ENCODE measurements at places on chromosomes 16 and 17.

GRCh38 chr17:39360537-39360936 is 40.9 kb downstream of the FBXL20 start:
- DNase-seq, result no peak
- H3K27me3 ChIP-seq, result no peaks in the 10 kb centered on the region
- no peaks in the 10 kb centered on the region for H3K36me3 ChIP-seq
- no peak overlapping the region for H3K4me3 ChIP-seq
- H3K4me1 ChIP-seq, result no peaks in the 10 kb centered on the region
- no peak overlapping the region for H3K27ac ChIP-seq

- H3K4me1 ChIP-seq, result peaks cover 30% of the 10 kb centered on the region
- H3K36me3 ChIP-seq, result no peaks in the 10 kb centered on the region
- no peaks in the 10 kb centered on the region for H3K27me3 ChIP-seq
- DNase-seq, result no peak
- H3K4me3 ChIP-seq, result no peak overlapping the region
These were observed 13.6 kb upstream of the TERF2 start for GRCh38 chr16:69399361-69399760.

DNA sequence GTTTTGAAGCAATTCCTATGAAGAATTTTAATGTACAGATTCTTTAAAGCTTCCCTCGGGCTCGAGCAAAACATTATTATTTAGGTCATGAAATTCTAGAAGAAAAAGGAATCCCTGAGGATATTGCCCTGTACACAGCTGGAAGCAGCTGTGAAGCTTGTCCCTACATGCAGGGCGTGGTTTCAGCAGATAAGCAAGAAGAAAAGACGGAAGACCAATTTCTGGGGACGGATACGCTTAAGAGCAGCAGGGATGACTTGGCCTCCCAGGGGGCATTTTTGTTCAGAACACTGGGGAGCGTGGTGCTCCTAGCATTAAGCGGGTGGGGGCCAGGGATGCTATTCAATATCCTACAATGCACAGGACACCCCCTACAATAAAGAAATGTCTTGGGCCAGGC is 34.3 kb downstream of the LITAF start:
- H3K4me1 ChIP-seq, result peaks cover 15% of the 10 kb centered on the region
- no peaks in the 10 kb centered on the region for H3K27me3 ChIP-seq
- H3K4me3 ChIP-seq, result no peak overlapping the region
- H3K36me3 ChIP-seq, result peaks cover 94% of the 10 kb centered on the region
- no peak for DNase-seq

DNA sequence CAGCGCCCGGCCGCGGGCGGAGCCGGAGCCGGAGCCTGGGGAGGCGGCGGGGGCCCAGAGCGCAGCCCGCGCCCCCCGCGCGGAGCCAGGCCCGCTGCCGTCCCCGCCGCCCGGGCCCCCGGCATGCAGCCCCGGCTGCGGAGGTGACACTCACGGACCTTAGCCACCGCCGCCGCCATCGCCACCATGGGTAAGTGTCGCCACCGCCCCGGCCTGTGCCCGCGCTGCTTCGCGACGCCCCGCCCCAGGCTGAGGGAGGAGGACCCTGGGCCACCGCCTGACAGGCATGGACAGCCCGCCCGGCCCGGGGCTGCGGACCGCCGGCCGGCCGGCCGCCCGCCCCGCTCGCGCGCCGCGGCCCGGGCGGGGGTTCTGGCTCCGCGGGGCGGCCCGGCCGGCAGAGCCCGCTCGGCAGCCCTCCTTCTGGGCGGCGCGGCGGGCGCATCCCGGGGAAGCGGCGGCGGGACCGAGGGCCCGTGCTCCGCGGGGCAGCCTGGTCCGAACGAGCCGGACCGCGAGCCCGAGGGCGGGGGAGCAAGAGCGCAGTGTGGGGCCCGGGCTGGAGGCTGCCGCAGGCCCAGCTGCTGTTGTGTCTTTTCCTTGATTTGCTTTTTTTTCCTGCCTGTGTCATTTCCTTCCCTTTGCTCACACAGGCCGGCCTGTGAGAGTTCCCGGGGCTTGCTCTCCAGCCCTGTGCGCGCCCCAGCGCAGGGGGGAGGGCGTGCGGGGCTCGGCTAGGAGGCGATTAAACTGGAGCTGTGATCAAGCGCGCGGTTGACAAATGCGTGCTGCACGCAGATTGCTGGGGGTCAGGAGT is 565 bp downstream of the MAP3K3 start:
- peak overlapping the region; percentile 99 for H3K4me3 ChIP-seq
- DNase-seq, result peak; percentile 54
- H3K27ac ChIP-seq, result peak overlapping the region; percentile 92

- no peak overlapping the region for H3K27ac ChIP-seq
- DNase-seq, result no peak
- H3K4me1 ChIP-seq, result peaks cover 17% of the 10 kb centered on the region
- no peak overlapping the region for H3K4me3 ChIP-seq
- peaks cover 23% of the 10 kb centered on the region for H3K36me3 ChIP-seq
These were observed 2.8 kb downstream of the CFAP119 start for GRCh38 chr16:30758988-30759491.

- no peak overlapping the region for H3K27ac ChIP-seq
- H3K36me3 ChIP-seq, result peaks cover 63% of the 10 kb centered on the region
- DNase-seq, result no peak
- no peaks in the 10 kb centered on the region for H3K27me3 ChIP-seq
These were observed 97.9 kb upstream of the ZNF750 start for GRCh38 chr17:82937411-82938371.

- H3K4me1 ChIP-seq, result no peaks in the 10 kb centered on the region
- H3K27me3 ChIP-seq, result no peaks in the 10 kb centered on the region
- H3K27ac ChIP-seq, result no peak overlapping the region
- no peaks in the 10 kb centered on the region for H3K36me3 ChIP-seq
- no peak for DNase-seq
These were observed 186.0 kb downstream of the GRIN2A start for GRCh38 chr16:9996221-9996620.

Data from activated T-helper 2 cell treated with anti-CD3 and anti-CD28 coated beads, Interferon-gamma antibody, Interleukin-2, Interleukin-4, amounts not matched to agents 10 μg/mL and 5 μg/mL and 100 μg/mL, durations not matched to agents 14 hours and 24 hours and 36 hours (primary cell).